ENCODE measurements at places on chromosomes 13 and 19. TPM values are rescaled to one million over a fixed set of nuclear protein-coding genes. Genes with fewer than 3 reads are reported as not detected.

CYP4F8 gene
- not detected for total RNA-seq

DNA sequence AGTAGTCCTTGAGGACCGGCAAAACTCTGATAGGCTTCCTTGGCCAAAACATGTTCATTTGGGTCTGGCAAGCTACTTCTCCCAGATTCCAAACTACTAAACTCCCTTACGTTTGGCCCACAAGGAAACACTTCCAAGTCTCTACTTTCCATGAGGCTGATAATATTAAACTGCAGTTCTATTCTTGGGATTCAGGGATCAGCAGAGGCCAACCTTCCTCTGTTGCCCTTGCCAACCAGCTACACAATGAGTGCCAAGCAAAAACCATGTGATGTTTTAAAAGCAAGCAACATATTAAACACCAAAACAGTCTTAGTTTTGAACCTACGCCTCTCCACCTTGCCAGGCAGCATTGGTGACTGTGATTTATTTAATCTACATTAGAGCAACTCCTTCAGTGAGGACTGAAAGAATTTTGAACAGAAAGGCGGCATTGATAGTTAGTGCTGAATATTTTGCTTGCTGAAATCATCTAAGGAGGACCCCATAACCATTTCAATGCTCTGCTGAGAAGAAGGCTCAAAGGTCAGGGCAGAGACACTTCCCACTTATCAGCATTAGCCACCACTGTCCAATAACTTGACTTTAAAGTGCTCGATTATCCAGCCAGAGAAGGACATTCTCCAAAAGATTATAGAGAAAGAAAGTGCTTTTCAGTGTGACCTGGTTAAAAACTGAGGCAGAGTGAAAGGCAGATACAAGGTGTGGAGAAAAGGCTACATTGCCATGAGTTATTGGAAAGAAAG is 287.1 kb downstream of the TBC1D4 start:
- no peak for DNase-seq

- DNase-seq, result no peak
Observed at GRCh38 chr13:44263751-44264620, 109.6 kb upstream of the SERP2 start.

TSHZ3 gene
- 0.60 TPM for total RNA-seq

DNA sequence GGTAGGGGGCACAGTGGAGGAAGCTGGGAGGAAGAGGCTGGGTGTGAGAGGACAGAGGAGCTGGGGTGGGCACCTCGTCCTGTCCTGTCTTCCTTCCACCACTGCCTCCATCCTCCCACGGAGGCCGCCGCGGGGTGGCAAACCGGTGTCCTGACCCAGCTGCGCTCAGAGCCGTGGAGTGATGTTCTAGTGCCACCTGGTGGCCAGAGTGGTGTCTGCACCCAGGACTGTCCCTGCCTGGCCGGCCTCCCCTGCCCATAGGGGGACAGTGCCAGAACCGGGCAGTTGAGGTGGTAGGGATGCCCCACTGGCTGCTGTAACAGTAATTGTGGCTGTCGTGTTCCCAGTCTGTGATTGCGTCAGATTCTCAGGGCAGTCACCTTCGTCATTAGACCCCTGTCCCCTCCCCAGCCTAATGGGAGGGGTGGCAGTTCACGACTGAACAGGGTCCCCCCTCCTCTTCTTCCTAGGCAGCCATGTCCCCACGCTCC is 11.1 kb upstream of the ARRDC2 start:
- peak; percentile 71 for DNase-seq

EFNA2 gene
- total RNA-seq, result not detected

C1QTNF9B gene
- total RNA-seq, result not detected

ITGBL1 gene
- total RNA-seq, result 5.0 TPM

- DNase-seq, result no peak
Observed at GRCh38 chr19:22609630-22610029, 24.5 kb upstream of the ZNF492 start.

GRCh38 chr19:9885077-9885552 is 50.0 kb downstream of the PIN1 start:
- DNase-seq, result peak; percentile 16

- no peak for DNase-seq
Observed at GRCh38 chr13:103196356-103196755, 130.1 kb upstream of the SLC10A2 start.

DNA sequence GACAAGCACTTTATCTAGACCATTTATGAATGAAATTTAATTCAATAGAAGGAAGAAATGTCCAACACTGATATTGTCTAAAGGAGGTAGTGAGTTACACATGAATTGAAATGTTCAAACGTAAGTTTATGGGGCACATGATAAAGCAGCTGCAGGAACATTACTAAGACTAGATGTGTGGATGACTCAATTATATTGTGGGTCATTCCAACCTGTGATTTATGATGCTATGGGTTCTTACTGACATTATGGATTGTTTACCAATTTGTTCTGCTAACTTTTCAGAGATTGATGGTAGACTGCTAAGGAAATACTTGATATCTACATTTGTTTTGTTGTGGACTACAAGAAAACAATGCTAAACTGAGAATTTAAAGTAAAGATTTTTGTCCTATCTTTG is 56.1 kb upstream of the ATXN8OS start:
- no peak for DNase-seq

RAB3A gene
- 0.40 TPM for total RNA-seq

SLITRK1 gene
- not detected for total RNA-seq

- no peak for DNase-seq
Observed at GRCh38 chr13:30719525-30719914, 15.8 kb upstream of the ALOX5AP start.

GRWD1 gene
- total RNA-seq, result 14.5 TPM

DNA sequence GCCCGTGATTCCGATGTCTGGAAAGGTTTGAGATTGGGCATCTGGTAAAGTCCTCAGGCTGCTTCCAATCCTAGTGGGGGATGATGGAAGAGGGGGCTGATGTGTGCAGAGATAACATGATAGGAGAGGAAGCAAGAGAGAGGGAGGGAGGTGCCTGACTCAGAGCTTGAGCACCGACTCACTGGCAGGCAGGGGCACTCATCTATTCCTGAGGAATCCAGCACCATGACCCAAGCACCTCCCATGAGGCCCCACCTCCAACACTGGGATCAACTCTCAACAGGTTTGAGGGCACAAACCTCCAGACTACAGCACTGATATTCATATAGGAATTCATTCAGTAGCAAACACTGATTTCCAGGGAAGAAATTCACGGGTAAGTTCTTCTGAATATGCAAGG is 5.6 kb upstream of the SIGLEC9 start:
- DNase-seq, result no peak

DNA sequence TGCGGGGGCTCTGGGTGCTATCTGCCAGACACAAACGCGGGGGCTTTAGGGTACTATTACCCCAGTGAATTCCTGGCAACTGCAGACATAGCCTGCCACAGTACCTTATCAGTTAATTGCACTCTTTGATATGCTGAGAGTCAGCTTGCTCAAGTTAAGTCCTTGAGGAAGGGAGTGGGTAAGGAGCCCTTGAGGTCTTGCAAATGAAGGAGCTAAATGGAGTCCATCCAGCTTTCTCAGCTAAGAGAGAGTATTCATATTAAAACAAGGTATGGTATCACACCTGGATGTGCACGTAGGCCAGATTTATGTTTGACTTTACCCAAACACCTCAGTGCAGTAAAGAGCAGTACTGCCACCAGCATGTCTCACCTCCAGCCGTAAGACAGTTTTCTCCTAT is 11.5 kb upstream of the ZNF606 start:
- DNase-seq, result no peak

PROZ gene
- total RNA-seq, result 0.20 TPM

GRCh38 chr19:47471733-47472457 is at the start of gene SLC8A2:
Gene SLC8A2, minus strand, starts transcription at chr19:47471893. Its CDS starts 5,490 bp downstream, at chr19:47466403.
- peak; percentile 70 for DNase-seq

DNA sequence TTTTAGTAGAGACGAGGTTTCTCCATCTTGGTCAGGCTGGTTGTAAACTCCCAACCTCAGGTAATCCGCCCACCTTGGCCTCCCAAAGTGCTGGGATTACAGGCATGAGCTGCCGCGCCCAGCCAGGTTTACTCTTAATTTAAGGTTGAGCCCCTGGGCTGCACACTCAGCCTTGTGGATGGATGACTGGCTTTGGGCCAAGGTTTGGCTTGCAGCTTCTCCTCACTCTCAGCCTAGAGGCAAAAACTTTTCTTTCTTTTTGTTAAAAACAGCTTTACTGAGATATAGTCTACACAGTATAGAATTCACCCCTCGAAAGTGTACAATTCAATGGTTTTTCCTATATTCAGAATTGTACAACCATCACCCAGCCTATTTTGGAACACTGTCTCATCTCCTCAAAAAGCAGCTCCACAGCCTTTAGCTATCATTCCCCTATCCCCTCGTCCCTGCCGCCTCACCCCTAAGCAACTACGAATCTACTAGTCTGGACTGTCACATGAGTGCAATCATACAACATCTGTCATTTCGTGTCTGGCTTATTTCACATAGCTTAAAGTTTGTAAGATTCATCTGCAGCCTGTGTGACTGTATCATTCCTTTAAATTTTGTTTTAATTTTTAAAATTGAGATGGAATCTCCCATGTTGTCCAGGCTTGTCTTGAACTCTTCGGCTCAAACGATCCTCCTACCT is 14.5 kb upstream of the TSPAN16 start:
- DNase-seq, result no peak

PCDH17 gene
- 2.2 TPM for total RNA-seq

ACP7 gene
- not detected for total RNA-seq

PDX1 gene
- not detected for total RNA-seq

- peak; percentile 54 for DNase-seq
Observed at GRCh38 chr19:18972851-18973250, 31.8 kb upstream of the HOMER3 start.

IGFL2 gene
- total RNA-seq, result not detected

SPHK2 gene
- 5.4 TPM for total RNA-seq

CCL25 gene
- not detected for total RNA-seq

POU2F2 gene
- 0.22 TPM for total RNA-seq

DNA sequence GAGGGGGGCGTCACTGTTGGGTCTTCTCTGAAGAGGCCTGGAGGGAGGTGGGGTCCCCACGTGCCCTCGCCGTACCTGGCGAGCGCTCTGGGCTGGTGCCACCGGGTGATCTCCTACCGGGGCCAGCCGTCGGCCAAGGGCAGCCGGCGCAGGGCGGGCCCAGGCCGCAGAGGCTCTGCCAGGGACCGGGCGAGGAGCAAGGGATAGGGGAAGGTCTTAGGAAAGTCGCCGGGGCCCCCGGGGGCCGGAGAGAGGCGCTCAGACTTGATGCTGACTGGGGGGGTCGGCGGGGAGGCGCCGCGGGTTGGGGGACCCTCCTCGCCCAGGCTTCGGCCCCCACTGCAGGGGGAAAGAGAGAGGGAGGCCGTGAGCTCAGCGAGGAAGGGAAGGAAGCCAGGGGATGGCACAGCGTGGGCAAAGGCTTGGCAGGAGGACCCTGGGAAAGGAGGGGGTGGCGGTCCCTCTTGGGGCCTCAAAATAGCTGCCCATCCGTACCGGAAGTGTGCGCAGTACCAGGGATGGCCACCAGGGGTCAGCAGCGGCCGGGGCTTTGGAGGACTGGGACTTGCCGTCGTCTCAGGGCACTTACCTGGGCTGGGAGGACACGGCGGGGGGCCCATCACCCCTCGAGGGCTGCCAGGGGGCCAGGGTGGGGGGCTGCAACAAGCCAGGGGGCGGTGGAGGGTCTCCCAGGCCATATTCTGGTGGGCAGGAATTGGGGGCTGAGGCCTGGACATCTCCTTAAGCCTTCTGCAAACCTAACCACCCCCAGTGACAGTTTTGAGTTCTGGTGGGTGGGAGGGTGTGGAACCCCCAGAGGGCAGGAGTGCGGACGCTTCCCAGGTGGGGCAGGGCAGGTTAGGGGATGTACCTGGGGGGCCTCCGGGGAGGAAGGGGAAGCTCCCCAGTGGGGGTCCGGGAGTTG is 7.7 kb upstream of the TMEM161A start:
- peak; percentile 63 for DNase-seq

ZNF568 gene
- 12.1 TPM for total RNA-seq

PABPC3 gene
- under 0.01 TPM for total RNA-seq

DNA sequence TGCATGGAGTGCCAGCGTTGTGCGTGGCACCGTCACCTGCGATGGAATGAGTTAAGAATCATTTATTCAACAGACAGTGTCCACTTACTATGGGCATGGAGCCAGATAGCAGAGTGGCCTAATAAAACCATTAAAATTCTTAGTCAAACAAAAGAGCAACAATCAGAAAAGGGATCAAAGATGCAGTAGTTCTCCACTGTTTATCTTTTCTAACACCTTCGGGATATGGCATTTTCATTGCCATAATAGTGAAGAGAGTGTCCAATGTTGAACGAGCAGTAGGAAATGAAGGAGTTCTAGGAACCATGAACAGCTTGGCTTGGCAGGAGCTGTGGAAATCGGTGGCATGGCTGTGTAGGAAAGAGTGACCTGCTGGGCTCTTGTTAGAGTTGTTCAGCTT is 2.0 kb downstream of the TNFSF11 start:
- DNase-seq, result no peak

TSEN34 gene
- 35.1 TPM for total RNA-seq

DNA sequence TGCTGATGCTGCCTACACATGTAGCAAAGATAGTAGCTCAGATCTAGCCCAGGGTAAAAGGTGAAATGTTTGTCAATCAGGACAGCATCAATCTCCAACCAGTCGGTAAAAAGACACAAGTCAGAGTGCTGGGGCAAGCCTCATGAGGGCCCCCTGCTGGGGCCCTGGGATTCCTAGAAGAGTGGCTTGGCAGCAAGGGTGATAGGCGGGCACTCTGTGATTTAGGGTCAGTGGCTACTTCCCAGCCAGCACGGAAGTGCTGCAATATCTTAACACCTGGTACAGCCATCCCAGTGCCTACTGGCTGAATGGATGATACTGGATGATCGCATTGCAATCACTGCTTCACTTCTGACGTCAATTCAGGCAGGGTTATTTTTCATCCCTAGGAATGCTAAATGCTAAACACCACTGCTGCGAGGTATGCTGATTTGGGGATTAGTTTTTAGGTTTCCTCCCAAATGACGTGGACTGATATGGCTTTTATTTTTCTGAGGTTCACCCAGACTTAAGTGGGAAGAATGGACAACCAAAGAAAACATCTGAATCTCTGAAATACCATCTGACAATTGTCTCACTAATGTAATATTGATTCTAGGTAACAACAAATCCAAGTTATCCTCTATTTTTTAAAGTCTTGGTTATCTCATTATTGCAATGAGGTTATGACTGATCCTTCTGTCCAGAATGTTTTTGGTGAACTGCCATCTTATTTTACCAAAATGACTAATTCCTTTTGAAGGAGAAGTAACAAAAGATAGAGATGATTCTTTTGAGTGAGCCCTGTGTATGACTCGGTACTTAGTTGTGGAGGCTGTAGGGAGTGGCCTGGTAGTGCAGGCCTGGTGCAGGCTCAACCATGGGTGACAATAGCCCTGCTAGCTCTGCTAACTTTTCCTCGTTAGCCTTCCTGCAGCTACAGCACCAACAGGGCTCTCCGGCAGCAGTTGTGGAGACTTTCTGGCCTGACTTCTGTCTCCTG is 432.5 kb downstream of the FGF9 start:
- DNase-seq, result no peak

DNA sequence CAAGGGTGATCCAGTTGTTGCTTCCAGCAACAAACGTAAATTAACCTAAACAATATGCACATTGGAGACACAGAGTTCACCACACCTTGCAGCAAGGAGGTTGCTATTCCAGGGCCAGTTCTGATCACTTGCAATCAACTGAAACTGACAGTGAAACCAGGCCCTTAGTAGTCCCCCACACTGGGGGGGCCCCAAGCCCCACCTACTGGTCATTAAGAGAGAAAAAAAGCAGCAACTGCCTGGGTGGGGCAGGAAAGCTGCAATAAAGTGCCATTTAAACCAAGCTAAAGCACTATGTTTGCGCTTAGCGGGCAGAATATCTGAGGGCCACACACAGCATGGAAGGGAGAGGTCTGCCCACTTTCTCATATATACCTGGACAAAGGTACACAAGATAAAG is 51.5 kb downstream of the ATP7B start:
- no peak for DNase-seq

ZNF536 gene
- total RNA-seq, result not detected

GRCh38 chr13:51794964-51795363 is 9.0 kb downstream of the DHRS12 start:
- DNase-seq, result no peak
